GM18507 (cell line): ENCODE measurements at places on chromosomes 5 and 9.

GRCh38 chr5:33148076-33148513 lies 292.7 kb upstream of the TARS1 start:
- DNase-seq: no peak

GRCh38 chr5:150446583-150446982 lies 3.0 kb downstream of the RPS14 start:
- no peak for DNase-seq

- DNase-seq: no peak
Observed at GRCh38 chr5:143224672-143225071, 178.8 kb downstream of the NR3C1 start.

- no peak for DNase-seq
Observed at GRCh38 chr9:104276709-104277245, 182.7 kb downstream of the SMC2 start.

DNA sequence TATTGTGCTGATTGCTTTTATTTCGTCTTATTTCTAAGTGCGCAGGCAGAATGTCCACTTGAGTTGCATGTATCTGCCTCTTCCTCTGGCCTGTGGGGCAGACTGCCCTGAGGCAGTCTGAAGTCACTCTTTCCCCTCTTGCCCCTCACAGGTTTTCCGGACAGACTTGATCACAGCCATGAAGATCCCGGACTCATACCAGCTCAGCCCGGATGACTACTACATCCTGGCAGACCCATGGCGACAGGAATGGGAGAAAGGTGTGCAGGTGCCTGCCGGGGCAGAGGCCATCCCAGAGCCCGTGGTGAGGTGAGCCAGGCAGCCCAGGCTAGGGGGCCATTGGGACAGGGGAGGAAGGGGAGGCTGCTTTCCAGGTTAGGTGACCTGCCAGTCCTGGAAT lies 26.4 kb downstream of the JADE2 start:
- DNase-seq: no peak

DNA sequence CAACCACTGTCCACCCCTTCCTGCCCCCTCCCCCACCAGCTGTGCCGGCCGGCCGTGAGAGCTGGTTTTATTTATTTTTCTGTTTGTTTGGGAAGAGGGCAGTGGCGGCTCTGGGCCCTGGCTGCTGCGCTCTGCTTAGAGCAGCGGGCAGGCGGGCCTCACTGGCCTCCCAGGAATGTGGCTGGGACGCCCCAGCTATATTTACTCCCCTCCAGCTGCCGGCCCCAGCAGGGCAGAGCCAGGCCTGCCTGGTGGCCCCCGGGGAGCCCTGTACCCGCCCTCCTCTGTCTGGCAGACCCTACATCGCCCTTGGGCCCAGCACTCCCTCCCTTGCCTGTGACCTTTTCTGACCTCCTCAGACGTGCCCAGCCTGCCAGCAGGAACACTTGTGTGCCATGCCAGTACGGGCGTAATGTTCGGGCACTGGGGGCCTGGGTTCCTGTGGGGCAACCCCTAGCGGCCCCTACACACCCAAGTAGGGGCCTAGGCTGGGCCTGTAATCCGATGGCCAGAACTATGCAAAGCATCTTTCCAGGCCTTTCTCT lies 7.7 kb downstream of the CXXC5 start:
- DNase-seq: no peak

DNA sequence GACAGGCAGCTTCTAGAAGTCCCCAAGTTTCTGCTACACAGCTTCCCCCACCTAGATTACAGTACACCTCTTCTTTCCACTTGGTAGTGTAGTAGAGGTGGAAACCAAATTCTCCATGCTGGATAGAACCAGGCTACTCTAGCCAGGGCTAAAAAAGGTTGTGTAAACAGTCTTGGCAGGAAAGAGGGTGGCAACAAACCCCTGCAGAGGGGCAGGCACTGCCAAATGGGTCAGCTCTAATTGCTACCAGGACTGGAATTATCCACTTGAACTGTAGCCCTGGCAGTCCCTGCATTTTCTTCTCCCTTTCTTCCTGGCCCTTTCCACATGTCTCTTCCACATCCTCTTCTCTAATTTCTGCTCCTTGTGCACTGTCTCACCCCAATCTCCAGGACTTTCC lies 24.8 kb downstream of the RANBP3L start:
- DNase-seq: no peak

DNA sequence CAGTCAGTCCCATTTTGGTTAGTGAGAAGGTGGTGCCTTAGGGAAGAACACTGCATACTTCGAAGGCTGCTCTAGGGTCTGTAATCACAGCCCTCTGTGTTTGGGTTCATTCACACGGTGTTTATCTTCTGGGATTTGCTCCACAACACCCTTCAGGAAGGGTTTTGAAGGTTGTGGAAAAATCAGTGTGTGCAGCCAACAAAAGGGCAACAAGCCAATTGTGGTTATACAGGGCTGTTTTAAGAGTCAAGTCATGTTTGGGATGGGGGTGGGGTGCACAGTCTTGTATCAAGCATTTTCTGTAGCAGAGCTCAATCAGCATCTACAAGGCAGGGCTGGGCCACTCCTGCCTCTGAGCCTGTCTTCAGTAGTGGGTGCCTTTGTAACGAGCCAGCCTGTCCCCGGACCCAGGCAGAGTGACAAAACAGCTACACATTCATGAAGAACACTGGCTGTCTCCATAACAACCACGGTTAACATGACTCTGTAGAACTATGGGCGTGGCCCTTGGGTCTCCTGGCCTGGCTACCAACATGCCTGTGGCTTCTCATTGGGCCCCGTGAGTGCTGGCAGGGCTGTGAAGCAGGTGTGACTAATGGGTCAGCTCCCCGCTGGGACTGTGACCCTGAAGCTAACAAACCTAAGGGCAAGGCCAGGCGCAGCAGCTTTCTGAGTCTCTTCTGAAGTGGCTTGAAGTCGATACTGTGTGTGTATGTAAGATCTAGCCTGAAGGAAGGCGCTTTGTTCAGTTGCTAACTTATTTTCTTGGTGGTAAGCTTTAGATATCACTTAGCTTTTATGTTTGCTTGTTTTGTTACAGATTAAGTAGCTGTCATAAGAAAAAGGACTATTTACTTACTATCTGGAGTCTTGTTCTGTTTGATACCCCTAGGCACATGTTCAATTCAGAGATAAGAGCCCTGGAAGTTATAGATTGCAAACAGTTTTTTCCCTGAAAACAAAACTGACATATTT lies 27.9 kb upstream of the GOLM1 start:
- no peak for DNase-seq

GRCh38 chr5:71864730-71865601 lies 145.9 kb downstream of the CARTPT start:
- no peak for DNase-seq

- DNase-seq: no peak
Observed at GRCh38 chr5:178538741-178539229, 51.4 kb downstream of the COL23A1 start.

DNA sequence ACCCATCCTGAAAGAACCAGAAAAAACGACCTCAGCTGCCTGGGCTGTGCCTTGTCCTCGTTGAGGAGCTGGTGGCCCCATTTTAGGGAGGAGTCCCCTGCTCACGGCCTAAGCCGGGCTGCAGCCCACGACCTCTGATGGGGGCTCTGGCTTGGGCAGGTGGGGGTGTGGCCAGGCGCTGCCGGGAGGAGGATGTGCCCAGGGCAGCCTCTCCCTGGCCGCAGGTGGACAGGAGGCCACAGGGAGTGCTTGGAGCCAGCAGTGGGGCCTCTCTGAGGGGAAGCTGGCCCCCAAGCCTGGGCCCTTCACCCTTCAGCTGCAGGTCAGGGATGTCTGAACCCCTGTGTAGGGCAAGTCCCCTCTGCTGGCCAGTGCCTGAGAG lies 2.5 kb downstream of the DIPK1B start:
- no peak for DNase-seq

- no peak for DNase-seq
Observed at GRCh38 chr5:149129181-149129580, 12.1 kb upstream of the ABLIM3 start.

DNA sequence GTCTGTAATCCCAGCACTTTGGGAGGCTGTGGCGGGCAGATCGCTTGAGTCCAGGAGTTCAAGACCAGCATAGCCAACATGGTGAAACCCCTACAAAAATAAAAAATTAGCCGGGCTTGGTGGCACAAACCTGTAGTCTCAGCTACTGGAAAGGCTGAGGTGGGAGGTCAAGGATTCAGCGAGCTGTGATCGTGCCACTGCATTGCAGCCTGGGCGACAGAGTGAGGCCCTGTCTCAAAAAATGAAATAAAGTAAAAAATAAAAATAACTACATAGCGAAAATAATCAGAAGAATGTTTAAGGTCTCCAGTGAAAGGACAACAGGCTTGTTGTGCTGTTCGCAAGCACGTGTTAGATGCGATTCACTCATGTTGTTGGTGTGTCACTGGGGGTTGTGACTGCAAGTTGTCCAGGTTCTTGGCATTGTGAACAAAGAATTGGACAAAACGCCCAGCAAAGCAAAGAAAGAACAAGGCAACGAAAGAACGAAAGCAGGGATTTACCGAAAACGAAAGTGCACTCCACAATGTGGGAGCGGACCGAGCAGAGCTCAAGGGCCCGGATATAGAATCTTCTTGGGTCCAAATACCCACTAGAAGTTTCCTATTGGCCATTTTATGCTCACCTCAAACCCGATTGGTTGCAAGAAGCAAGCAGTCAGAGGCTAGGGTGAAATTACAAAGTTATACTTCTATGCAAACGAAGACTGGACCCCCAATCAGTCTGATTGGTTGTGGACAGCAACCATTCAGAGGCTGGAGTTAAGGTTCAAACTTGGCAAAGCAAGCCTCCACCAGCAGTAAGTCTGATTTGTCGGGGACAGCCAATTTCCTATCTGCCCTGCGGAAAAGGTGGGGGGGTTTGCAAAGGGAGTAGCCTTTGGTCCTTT lies 844 bp upstream of the MCCC2 start:
- no peak for DNase-seq

DNA sequence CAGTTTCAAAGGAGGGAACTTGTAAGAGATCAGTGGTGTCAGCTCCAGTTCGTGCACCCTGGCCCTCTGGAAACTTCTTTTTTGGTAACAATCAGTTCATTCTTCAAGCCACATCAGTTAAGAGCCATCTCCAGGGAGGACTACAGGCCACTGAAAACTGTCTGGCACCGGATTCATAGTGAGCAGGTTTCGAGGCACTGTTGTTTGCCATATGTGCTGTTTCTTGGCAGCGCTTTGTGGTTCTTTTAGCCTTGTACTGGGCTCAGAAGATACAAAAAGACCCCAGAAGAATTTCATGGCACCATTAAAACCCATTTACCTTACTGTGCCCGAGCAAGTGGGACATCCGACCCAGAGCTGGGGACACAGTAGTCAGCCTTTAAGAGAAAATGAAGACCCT lies 68.5 kb downstream of the OTULIN start:
- DNase-seq: no peak

DNA sequence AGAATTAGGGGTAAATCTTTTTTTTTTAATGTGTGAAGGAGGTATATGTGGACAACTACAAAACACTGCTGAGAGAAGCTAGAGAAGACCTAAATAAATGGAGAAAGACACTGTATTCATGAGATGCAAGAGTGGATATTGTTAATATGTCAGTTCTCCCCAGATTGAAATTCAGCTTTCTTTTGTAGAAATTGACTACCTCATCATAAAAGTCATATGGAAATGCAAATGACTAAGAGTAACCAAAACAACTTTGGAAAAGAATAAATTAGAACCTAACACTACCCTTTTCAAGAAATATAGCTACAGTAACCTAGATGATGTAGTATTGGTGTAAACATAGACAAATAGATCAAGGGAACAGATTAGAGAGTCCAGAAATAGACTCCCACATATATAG lies 400.7 kb downstream of the ADGRV1 start:
- DNase-seq: no peak

- no peak for DNase-seq
Observed at GRCh38 chr9:104984121-104984520, 56.2 kb upstream of the ABCA1 start.

DNA sequence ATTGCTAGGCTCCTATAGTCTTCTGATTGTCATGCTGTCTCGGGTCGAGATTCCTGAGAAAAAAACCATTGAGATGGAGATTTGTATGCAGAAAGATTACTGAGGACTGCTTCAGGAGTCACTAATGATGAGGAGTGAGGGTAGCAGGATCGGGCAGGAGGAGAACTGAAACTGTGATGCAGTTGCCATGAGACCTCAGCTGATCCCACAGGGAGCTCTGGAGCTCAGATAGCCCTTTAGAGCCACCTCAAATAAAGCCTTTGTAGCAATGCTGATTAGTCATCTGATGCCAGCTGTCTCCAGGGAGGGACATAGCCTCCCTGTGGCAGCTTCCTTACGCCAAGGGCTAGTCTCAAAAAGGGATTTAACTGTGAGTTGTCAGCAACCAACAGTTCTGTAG lies 256.9 kb downstream of the DMAC1 start:
- no peak for DNase-seq

DNA sequence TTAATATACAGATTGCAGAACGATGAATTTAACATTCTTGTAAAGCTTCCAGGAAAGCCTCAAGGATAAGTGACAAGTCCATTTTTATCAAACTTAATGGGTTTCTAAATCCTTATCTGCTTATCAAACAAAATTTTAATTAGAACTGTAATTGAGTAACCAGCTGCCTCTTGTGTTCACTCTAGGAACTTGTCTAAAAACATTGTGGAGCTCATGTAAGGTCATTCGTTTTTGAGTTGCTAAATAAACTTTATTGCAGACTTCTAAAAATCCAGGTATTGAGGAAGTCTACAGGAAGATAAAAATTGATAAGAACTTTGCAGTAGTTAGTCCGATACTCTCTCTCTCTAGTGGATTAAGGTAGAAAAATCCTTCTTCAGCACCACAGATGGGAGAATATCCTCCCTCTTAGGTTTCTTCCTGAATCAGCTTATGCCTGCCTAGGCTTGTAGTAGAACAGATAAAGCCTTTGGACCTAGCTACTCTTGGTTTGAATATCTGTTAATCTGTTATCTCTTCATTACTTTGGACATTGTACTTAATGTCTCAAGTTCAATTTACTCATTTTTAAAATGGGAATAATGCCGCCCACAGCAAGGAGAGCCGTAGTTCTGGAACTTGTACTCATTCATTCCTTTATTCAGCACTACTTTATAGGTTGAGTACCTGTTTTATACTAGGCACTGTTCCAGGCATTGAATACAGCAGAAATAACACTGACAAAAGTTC lies 60.0 kb upstream of the DHFR start:
- no peak for DNase-seq

GRCh38 chr9:27387722-27388121 lies 90.8 kb upstream of the EQTN start:
- no peak for DNase-seq

DNA sequence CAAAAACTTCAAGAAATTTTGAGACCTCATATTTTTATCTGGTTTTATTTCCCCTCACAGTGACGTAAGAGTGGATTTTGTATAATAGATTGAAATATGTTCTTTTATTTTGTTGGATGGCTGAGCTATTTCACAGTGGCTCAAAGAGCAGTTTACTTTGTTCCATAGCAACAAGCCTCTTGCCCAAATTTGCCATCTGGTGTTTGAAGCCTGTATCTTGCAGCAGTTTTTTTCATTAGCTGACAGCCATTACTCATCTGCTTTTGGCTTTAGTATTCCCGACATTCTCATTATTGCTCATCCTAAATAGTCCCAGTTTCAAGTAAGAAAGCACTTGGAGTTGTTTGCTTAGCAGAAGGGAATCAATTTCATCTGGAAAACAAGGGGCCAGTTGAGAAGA lies 36.3 kb downstream of the GDA start:
- no peak for DNase-seq
